ENCODE measurements at places on chromosomes 5 and 9. TPM values are rescaled to one million over a fixed set of nuclear protein-coding genes. Genes with fewer than 3 reads are reported as not detected.

FBLL1 gene
- 4.5 TPM for total RNA-seq

PDE6A gene
- not detected for total RNA-seq

SLC4A9 gene
- total RNA-seq = 0.58 TPM

PPP3R2 gene
- total RNA-seq = not detected

NRARP gene
- total RNA-seq = 24.0 TPM

ADAMTS19 gene
- total RNA-seq = 32.6 TPM

TGFBI gene
- 3.8 TPM for total RNA-seq

PCDHB11 gene
- 4.7 TPM for total RNA-seq

PCDHB7 gene
- total RNA-seq = 1.1 TPM

IFNB1 gene
- not detected for total RNA-seq

AK8 gene
- total RNA-seq = 1.1 TPM

C9orf43 gene
- 0.51 TPM for total RNA-seq

PCDHGB6 gene
- total RNA-seq = 23.1 TPM

NFIB gene
- 15.3 TPM for total RNA-seq

DMRTA1 gene
- 7.7 TPM for total RNA-seq

STRBP gene
- total RNA-seq = 87.3 TPM

ZFP37 gene
- total RNA-seq = 7.9 TPM

CDK7 gene
- 30.8 TPM for total RNA-seq

SH2D3C gene
- 2.6 TPM for total RNA-seq

PCDHGA12 gene
- total RNA-seq = 3.2 TPM

MIGA2 gene
- 45.4 TPM for total RNA-seq

PGM5 gene
- total RNA-seq = 3.9 TPM

ORM2 gene
- 3.2 TPM for total RNA-seq

SPATA6L gene
- total RNA-seq = 7.1 TPM

ABO gene
- total RNA-seq = 10.3 TPM

TEX48 gene
- total RNA-seq = not detected

SLC6A3 gene
- total RNA-seq = not detected

CCDC171 gene
- 5.1 TPM for total RNA-seq

FOXD4L4 gene
- total RNA-seq = 0.19 TPM

ARHGEF39 gene
- total RNA-seq = 9.1 TPM

CCL21 gene
- total RNA-seq = not detected

ZNF354C gene
- total RNA-seq = 8.1 TPM

SLC36A2 gene
- not detected for total RNA-seq

PCAT7 gene
- total RNA-seq = 13.1 TPM

SEC61B gene
- 153 TPM for total RNA-seq

SNCB gene
- not detected for total RNA-seq

TAF11L7 gene
- not detected for total RNA-seq

NOP16 gene
- total RNA-seq = 21.9 TPM

SURF6 gene
- total RNA-seq = 21.3 TPM

TRPM3 gene
- 1.6 TPM for total RNA-seq

PCDHB9 gene
- total RNA-seq = 8.0 TPM

CAST gene
- total RNA-seq = 111 TPM

PCDHGB2 gene
- 0.89 TPM for total RNA-seq

PLAC8L1 gene
- total RNA-seq = 2.0 TPM

LCN1 gene
- total RNA-seq = not detected

LRRC19 gene
- not detected for total RNA-seq

PTPRD gene
- total RNA-seq = 124 TPM

SERINC5 gene
- total RNA-seq = 198 TPM

RAB3C gene
- 25.2 TPM for total RNA-seq

LIX1 gene
- 0.31 TPM for total RNA-seq

DAB2 gene
- total RNA-seq = 43.9 TPM

IL5 gene
- total RNA-seq = not detected

ADAMTSL1 gene
- 2.1 TPM for total RNA-seq

TMEFF1 gene
- 69.1 TPM for total RNA-seq

C6 gene
- 0.74 TPM for total RNA-seq

BTNL9 gene
- not detected for total RNA-seq

KIF12 gene
- 176 TPM for total RNA-seq

Measured in progenitor cell of endocrine pancreas (in vitro differentiated cells).